Activated T-cell treated with anti-CD3 and anti-CD28 coated beads, Interleukin-2, amount 50 U/mL, for 72 hours (primary cell): ENCODE measurements at places on chromosomes 3 and 15. TPM values are rescaled to one million over a fixed set of nuclear protein-coding genes. Genes with fewer than 3 reads are reported as not detected.

DNA sequence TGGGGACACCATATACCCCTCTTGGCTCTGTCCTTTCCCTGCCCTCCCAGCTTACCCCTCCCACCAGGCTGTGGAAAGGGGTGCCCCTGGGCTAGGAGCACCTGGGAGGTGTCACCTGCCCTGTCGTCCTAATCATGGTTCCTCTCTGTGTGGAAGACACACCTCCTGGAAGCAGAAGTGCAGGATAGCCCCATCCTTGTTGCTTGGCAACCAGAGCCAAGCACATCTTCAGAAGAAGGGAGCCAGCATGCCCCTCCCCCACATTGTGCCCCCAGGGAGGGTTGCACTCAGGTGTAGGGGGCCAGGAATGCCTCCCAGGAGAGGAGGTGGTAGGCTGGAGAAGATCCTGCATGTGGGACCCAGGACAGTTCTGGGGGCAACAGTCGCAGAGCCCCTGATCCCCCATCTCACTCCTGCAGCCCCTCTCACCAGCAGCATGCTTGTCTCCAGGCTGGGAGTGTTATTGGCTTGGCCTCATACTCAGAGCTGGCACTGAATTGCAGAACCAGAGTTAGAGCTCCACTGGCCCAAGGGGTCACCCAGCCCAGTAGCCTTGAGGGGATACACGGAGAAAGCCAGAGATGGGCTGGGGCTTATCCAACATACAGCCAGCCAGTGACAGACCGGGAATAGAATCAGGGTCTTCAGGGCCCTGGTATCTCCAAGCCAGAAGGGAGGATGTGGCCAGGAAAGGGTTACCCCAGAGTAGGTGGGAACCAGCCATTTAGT, 8.4 kb downstream of the RAB6B start:
- H3K27me3 ChIP-seq: peaks cover 16% of the 10 kb centered on the region
- peaks cover under 1% of the 10 kb centered on the region for H3K36me3 ChIP-seq
- H3K4me1 ChIP-seq: peaks cover 9% of the 10 kb centered on the region
- H3K4me3 ChIP-seq: no peak overlapping the region
- no peak for DNase-seq

DNA sequence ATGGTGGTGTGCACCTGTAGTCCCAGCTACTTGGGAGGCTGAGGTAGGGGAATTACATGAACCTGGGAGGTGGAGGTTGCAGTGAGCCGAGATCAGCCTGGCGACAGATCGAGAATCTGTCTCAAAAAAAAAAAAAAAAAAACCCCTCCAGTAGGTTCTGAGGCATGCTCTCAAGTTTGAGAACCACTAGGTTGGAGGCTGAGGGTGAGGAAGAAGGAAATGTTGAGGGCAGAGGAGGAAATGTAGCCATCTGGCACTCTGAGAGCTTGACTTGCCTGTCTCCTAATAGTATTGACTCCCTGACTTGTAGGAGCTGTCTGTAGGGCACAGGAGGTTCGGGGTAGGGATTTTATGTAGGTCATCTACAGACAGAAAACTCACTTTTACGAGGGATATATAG, 204.6 kb downstream of the OPA1 start:
- H3K36me3 ChIP-seq: no peaks in the 10 kb centered on the region
- DNase-seq: no peak
- no peak overlapping the region for H3K27ac ChIP-seq
- no peaks in the 10 kb centered on the region for H3K4me1 ChIP-seq
- no peak overlapping the region for H3K4me3 ChIP-seq
- peaks cover 15% of the 10 kb centered on the region for H3K27me3 ChIP-seq

DNA sequence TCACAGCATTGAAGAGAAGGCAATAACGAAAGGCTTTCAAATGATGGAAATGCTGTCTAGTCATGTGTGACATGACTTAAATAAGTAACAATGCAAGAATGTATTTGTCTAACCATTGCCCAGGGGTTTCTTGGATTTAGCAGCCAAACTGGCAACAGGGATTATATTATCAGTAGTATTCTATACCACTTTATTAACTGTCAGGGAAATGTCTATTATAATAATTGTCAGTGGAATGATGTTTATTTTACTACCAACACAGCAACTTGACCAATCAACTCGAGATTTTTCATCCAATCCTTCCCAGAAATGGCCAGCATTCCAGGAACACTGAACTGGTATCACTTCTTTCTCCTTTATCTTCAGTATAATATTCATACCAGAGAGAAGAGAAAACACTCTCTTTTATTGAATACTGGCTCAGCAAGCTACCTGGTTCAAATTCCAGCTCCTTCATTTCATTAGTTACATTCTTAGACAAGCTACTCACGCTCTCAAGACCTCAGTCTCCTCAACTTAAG, 66.2 kb downstream of the FOXP1 start:
- peaks cover 2% of the 10 kb centered on the region for H3K36me3 ChIP-seq
- no peak for DNase-seq
- H3K4me3 ChIP-seq: no peak overlapping the region
- H3K27ac ChIP-seq: no peak overlapping the region
- no peaks in the 10 kb centered on the region for H3K27me3 ChIP-seq
- peaks cover 7% of the 10 kb centered on the region for H3K4me1 ChIP-seq

TUSC7 gene
- not detected for total RNA-seq

DNA sequence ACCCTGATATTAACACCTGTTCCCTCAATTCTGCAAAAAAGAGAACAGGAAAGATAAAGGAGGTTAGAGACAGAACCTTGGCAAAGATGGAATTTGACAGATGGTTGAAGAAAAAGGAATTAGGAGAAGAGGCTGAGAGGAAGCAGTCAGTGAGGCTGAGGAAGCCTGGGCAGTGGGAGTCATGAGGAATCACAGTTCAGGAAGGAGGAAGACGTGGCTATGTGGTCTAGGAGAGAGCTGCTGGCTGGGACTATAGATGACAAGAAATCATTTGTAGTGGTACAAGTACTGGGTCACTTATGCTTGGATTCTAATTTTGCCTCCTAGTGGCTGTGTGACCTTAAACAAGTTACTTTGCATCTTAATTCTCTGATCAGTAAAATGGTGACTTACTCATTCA, 49.0 kb downstream of the LARS2 start:
- H3K36me3 ChIP-seq: peaks cover 4% of the 10 kb centered on the region
- H3K27ac ChIP-seq: peak overlapping the region; percentile 8
- H3K4me3 ChIP-seq: no peak overlapping the region

DNA sequence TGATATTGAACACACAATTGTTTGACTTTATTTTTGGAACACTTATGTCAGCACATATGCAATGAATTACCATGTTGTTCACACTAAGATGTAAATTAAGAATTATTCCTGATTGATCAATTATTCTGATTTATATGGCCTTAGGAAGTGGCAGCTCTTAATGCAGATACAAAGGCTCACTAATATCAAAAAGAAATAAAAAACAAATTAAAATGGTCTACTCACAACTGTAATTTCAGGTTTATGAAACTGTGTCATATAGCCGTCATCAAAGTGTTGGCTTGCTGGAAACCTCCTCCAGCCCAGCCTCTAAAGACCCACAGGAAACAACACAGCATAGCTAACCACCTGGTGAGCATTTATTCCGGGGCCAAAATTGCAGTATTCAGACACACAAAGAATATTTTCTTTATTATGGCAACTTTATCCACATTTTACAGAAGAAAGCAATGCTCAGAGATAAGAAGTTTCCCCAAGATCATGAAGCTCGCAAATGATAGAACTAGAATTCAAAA, 33.4 kb downstream of the PDZRN3 start:
- H3K27ac ChIP-seq: no peak overlapping the region
- no peak for DNase-seq
- no peaks in the 10 kb centered on the region for H3K4me1 ChIP-seq
- peaks cover 6% of the 10 kb centered on the region for H3K27me3 ChIP-seq

- H3K4me3 ChIP-seq: no peak overlapping the region
- no peaks in the 10 kb centered on the region for H3K27me3 ChIP-seq
- no peaks in the 10 kb centered on the region for H3K36me3 ChIP-seq
- no peak for DNase-seq
Observed at GRCh38 chr15:58475573-58476524, 44.1 kb downstream of the LIPC start.

ADIPOQ gene
- total RNA-seq: 0.05 TPM

DNA sequence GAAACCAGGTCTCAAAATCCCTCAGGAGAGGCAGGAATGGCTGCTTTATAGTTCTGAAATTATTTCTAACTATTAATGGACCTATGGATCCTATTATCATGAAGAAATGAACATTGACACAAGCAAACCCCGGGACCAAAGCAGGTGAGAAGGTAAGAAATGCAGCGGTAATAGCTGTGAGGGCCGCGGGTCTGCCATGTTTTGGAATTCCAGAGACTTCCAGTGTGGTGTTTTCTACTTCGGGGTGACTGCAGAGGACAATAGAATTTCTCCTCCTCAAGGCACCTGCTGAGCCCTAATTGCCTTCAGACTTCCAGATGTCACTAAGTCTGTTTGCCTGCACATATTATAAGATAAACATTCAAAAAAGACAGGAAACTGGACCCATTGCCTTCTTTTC, 437.4 kb downstream of the GABRG3 start:
- H3K4me1 ChIP-seq: no peaks in the 10 kb centered on the region
- no peak for DNase-seq
- no peaks in the 10 kb centered on the region for H3K36me3 ChIP-seq
- H3K27me3 ChIP-seq: no peaks in the 10 kb centered on the region
- H3K27ac ChIP-seq: no peak overlapping the region
- no peak overlapping the region for H3K4me3 ChIP-seq

DNA sequence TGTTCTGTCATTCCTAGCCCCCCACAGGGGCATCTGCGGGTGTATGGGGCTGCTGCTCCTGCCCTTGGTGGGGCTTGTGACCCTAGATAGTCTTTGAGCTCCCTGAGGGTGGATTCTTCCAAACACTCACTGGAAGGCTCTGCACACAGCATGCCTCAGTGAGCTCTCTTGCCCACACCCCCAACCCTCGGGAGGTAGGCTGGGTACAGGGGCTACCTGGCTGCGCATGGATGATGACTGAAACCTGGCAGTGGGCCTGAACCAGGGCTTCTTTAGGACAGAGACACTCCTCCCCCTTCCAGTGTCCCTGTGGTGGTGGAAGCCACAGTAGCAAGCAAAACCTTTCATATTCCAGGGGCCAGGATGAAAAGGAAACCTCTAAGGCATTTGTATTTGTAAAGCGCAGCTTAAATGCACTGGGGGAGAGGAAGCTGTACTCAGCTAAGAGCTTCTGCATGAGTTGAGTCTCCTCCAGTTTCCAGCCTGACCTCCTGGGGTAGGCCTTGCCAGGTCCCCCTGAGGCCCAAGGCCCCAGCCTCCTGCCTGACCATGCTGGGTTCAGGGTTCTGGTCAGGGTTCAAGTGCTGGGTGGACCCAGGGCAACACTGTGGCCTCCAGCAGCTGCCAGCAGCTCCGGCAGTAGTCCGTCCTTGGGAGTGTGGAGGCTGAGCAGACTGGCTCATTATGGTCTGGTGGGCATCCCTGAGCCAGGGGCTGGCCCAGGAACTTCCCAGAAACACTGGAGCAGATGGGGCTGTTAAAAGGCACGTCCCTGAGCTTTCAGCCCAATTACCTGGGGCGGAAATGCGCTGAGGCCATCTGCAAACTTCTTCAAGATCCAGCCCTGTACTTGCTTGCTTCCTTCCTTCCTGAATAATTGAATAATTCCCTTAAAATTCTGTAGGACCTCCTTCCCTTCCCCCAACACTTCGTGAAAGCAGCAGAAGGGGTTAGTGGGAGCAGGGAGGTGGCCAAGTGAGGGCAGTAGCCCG, 89.7 kb downstream of the HMG20A start:
- no peak overlapping the region for H3K27ac ChIP-seq
- DNase-seq: no peak
- H3K27me3 ChIP-seq: no peaks in the 10 kb centered on the region
- H3K4me3 ChIP-seq: no peak overlapping the region

DNA sequence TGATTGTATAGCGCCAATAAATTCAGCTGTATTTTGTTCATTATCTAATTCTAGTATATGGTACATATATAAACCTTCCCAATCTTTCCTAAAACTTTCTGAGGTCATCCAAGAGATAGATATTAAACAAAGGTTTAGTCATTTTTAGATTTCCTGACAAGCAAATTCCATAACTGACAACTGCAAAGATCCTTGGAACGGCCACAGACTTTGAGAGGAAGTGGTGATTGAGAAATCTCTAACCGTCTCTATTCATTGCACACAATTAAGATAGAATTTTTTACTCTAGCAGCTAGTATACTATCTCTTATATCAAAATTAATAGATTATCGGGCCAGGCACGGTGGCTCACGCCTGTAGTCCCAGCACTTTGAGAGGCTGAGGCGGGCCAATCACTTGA, 4.7 kb downstream of the CSNK1G1 start:
- no peak overlapping the region for H3K4me3 ChIP-seq
- peaks cover 1% of the 10 kb centered on the region for H3K36me3 ChIP-seq
- no peak overlapping the region for H3K27ac ChIP-seq
- H3K4me1 ChIP-seq: peaks cover 19% of the 10 kb centered on the region
- DNase-seq: no peak
- H3K27me3 ChIP-seq: no peaks in the 10 kb centered on the region
